RKO (cell line): ENCODE measurements at places on chromosomes 2 and 18.

DNA sequence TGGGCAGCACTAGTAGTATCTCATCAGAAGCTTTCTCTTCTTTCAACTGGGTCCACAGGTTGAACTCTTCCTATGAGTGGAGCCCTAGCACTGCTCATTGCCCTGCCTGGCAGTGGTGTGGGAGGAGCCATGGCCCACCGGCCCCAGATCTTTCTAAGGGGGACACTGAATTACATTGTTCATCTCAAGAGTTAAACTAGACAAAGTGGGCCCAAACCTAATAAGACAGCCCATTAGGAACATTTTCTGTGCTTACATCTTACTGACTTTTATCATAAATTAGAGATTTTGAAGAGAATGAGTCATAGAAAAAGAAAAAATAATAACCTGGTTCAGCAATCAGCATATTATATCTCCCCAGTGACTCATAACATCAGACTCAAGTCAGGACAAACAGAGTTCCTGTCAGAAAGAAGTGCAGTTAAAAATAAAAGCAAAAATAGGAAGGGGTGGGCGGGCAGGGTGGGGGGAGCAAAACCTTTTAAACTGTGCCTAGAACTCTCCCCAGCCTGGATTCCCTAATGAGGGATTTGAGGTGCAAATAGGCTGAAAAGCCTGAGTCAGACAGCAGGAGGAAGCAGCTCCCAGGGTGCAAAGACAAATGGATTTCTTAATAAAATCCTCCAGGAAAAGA, 161.6 kb upstream of the TRIB2 start:
- no peak for DNase-seq

DNA sequence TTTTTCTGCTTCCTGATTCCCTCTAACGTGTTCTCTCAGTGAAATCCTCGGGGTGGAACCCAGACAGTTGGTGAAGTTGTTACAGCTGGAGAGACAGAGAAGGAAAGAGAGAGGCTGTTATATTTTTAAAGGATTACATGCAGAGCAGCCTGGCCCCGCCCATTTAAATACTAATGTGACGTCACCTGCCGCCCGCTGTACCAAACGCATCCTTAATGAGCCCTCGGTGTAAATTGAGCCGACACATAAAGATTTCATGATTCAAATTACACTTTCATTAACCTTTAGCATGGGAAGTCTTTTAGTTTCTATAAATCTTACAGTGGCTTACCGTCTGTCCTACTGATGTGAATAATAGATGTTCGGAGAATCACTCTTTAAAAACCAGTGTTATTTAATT, 164.0 kb upstream of the SIX3 start:
- no peak for DNase-seq

DNA sequence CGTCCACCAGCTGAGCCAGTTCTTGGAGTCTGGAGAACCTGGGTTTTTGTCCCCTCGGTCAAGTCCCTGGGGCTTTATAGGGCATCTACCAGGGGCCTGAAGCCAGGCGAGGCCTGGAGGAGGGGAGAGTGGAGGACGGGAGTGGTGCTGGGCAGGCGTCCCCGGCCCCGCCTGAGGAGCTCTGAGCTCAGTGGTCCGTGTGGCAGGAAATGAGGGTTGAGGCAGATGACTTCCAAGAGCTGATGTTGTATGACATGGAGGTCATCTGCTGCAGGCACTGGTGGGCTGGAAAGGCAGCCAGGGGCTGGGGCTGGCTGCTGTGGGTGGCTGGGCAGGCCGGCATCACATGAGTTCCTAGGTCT, 118.5 kb upstream of the HS6ST1 start:
- DNase-seq: no peak

- DNase-seq: no peak
Observed at GRCh38 chr2:46811379-46812310, 104.0 kb downstream of the MCFD2 start.

DNA sequence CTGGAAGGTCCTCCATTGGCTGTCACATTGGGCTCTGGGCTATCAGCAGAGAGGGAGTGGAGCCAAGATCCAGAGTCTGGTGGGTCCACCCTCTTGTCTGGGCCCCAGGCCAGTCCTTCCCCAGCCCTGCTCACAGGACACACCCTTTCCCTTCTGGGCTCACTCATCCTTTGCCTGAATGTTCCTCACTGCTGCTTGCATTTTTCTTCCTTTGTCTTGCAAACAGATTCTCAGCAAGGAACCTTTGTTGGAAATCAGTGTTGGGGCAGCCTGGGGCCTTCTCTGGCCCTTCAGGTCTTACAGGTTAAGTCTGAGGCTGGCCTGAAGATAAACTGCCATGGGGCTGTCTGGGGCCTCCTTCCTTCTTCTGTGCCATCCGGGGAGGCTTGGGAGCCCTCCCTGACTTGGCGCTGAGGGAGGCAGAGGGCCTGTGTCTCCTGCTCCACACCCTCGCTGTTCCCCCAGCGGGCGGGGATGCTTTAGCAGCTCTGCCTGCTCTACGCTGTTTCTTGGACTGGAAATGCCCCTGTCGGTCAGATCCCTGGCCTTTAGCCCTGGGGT, 11.5 kb upstream of the CELF4 start:
- DNase-seq: no peak

DNA sequence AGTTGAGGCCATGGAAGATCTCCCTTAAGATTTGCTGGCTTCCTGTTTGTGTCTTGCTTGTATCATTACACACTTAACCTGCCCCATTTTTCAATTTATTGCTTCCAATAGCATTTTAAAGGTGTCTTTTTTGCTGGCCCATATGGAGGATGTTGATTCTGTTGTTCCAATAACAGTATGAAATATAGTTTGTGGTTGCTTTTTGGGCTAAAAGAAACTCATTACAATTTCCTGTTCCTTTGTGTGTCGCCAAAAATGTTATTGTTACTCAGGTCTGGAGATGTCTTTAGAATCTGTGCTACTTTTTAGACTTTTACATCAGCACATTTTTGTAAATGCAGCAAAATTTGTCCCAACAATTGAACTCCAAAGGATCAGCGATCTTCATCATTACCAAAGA, 234.0 kb upstream of the ITGA4 start:
- DNase-seq: no peak

DNA sequence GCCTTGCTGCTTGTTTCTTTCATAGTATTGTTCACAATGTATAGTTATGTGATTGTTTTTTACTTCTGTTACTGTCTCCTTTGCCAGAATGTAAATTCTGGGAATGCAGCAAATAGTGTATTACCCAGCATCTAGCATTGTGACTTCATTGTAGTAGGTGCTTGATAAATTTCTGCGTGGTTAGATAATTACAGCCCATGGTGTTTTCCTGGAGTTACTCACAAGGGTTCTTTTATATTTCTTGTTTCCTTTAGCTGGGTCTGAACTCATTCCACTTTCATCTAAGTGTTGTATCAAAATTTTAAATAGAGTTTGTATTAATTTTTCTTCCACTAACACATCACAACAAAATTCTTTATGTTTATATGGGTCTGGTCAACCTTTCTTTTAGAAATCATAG, 132.6 kb downstream of the MAP4K4 start:
- no peak for DNase-seq

- DNase-seq: no peak
Observed at GRCh38 chr18:47748093-47748796, 182.2 kb downstream of the SMAD2 start.

DNA sequence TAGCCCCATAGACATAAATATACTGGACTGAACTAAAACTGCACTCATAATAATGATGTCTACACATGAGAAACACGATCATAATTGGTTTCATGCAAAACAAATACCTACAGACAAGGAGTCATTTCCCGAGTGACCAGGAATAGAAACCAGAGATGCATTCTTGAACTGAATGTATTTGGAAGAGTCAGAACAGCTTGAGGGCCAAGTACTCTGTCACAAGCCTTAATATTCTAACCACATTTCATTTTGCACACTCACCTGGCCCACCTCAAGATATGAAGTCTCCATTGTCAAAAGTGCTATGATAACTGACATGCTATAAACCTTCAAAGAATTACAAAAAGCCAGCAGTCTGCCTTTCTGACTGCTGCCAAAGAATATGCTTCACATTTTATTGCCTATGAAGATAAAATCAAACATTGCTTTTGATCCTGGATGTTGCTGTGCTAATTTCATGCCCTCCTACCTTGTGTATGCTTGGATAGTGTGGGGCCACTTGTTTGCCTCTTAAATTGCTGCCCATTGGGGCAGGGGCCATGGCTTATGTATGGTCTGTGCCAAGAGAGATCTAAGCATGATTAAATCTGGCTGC, 18.9 kb upstream of the ASAP2 start:
- no peak for DNase-seq

DNA sequence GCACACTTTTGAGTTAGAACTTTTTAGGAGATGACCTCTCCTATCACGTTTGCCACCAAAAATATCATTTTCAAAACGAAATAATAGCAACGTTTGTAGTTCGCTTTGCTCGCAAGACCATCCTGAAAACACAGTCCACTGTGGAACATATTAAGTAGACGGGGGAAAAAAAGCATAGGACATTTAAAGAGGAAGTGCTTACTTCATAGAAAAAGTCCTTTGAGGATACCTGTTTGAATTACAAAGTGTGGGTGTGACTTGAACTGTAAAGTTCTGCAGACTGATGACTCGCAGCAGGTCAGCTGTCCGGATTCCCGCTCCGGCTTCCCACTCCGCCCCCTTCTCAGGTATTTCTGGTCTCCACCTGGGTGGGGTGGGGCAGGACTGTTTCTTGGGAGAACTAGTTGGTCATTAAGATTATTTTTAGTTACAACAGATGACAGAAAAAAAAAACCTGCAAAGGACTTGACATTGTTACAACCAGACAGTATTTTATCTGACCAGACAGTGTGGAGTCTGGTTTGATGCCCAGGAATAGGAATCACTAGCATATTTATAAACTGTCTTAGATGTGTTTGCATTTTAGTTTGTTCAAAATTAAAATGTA, 13.3 kb downstream of the CNOT11 start:
- no peak for DNase-seq

GRCh38 chr2:29628862-29629261, 292.5 kb downstream of the ALK start:
- no peak for DNase-seq

DNA sequence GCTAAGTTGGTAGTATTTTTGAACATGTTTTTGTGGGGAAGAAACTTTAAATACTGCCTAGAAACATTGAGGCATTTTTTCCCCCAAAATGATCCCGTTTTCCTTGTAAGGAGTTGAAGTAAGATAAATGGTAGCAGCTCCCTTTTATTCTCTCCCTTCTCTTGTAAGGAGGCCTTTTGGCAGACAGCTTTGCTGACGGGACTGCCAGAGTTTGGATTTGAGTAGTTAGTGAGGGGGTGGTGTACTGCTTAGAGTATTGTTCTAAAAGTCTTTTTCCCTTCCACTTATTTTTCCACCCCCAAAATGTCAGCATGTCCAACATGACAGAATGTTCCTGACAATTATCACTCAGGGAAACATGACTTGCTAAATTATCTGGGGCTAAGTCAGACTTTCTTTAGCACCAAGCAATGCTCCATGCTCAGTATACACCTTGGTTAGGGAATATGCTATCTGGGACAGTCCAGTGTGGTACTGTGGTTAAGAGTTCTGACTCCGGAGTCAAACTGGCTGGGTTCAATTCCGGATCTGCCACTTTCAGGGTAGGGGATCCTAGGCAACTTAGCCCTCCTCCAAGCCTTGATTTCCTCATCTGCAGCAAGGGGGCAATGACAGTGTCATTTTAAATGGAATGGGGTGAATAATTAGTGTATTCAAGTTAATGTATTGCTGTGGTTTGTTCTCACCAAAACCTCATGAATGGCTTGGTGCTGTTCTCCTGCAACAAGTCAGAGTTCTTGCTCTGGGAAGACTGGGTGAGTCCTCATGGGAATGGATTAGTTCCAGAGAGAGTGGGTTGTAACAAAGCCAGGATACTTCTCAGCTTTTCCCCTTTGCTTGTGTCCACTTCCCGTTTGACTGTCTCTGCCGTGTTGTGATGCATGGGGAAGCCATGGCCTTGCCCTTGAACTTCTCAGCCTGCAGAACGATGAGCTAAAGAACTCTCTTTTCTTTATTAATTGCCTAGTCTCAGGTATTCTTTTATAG, 116.2 kb downstream of the TANC1 start:
- DNase-seq: no peak

GRCh38 chr18:48991319-48991660, 40.5 kb upstream of the SMAD7 start:
- no peak for DNase-seq

DNA sequence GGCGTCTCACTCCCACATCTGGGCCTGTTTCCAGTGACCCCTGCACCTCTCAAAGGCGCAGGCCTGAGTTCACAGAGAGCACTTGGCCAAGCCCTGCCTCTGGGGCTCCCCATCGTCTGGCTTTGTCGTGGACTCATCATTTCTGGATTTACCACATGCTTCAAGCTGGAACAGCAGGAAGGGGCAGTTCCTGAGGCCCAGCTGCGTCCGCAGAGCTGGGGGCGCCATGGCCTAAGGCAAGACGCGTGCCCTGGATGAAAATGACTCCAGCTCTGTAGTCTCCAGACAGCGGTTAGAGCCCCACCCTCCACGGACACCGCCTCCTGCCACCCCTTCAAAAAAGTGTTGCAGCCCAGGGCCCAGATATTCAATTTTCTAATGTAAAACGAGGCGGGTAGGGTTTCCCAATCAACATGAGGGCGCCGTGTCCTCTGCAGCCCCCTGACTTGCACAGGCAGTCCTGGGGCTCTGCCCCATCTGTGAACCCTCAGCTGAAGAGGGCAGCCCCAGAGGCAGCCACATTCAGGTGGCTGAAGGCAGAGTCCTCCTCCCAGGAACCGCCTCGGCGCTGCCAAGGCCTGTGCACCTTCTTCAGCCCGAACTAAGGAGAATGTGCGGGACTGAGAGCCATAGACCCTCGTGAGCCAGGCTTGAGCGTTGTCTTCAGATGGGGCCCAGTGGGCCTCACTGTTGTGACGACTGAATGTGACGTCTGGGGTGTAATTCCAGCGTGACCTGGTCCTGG, 85.5 kb downstream of the NFATC1 start:
- no peak for DNase-seq

- DNase-seq: no peak
Observed at GRCh38 chr2:207951734-207952470, 73.4 kb downstream of the PLEKHM3 start.

- no peak for DNase-seq
Observed at GRCh38 chr2:181285116-181285515, 172.1 kb upstream of the ITGA4 start.

DNA sequence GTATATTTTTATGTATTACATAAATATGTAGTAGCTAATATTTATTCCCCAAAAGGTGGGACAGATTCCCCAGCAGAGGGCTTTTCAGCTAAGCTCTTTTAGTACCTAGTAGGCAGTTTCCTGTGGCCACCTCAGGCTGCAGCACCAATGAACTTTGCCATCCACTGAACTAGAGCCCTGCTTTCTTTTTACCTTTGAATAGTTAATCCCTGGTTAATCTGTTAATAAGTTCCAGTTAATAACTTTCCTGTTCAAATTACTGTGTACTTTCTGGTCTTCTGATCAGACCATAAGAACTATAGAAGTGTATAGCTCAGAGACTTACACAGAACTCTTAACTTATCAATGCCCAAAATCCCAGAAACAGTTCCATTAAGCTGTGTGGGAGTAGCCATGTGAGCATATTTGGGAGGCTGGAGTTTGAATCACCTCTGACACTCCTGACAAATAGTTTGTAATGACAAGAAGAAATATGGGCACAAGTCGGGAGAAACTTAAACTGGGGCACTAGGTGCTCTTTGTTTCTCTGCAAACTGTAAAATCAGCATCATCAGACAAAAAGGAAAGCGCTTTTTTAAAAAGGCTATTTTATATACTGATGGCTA, 40.0 kb downstream of the ASXL2 start:
- DNase-seq: no peak
